RPMI7951 (cell line): ENCODE measurements at places on chromosomes 3 and 15. TPM values are rescaled to one million over a fixed set of nuclear protein-coding genes. Genes with fewer than 3 reads are reported as not detected.

IGSF10 gene
- total RNA-seq = 0.36 and 0.59 TPM in 2 replicates

FANCD2OS gene
- not detected in 2 replicates for total RNA-seq

FEZF2 gene
- not detected in 2 replicates for total RNA-seq

JMJD7 gene
- 5.3 and 7.8 TPM in 2 replicates for total RNA-seq

CAMK2N2 gene
- 0.29 and 0.96 TPM in 2 replicates for total RNA-seq

CCR9 gene
- not detected in 2 replicates for total RNA-seq

REC114 gene
- total RNA-seq = not detected in 2 replicates
